Umbilical cord (tissue), 2 donors: ENCODE measurements at places on chromosomes 7 and 10. TPM values are rescaled to one million over a fixed set of nuclear protein-coding genes. Genes with fewer than 3 reads are reported as not detected.

DNA sequence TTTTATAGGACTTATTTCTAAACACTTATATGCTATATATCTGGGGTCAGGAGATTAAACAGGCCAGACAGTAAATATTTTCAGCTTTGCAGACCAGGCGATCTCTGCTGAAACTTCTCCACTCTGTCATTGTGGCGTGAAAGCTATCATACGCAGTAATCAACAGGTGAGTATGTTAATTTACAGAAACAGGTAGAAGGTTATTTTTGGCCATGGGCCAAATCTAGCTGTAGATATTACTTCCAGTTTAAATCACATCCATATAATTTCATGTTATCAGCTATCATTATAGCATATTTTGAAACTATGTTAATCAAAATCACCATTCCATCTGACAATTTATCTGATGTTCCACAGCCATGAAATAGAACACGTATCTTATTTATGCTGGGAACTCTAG is 67.8 kb downstream of the GPR37 start:
- DNase-seq, result no peak

DNA sequence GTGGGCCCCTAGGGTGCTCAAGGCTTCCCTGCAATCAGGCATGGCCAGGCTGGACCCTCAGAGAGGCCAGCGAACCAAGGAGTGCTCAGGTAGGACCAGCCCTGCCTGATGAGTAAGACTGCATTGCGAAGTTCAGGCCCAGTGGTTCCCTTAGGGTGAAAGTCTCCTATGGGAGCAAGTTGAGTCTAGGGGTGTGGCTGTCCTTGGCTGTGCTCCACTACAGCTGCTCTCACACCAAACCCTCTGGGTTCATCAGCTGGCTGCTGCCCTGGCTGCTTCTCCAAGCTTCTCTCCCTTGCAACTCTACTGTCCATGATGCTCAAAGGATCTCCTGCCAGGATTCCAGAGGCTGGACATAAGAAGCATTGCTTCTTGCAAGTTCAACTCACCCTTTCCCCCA is 18.7 kb downstream of the FAM25A start:
- no peak for DNase-seq

GRCh38 chr10:104331208-104331838 is 6.9 kb downstream of the ITPRIP start:
- peak; percentile 71 for DNase-seq

TAS2R5 gene
- 0.72 TPM for total RNA-seq

DNA sequence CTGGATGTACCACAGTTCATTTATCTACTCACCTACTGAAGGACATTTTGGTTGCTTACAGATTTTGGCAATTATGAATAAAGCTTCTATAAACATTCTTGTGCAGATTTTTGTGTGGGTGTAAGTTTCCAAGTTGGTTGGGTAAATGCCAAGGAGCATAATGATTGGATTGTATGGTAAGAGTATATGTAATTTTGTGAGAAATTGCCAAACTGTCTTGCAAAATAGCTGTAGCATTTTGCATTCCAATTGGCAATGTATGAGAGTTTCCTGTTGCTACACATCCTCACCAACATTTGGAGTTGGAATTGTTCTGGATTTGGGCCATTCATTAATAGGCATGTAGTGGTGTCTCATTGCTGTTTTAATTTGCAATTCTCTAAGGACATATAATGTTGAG is 33.9 kb upstream of the HYAL4 start:
- DNase-seq, result no peak

DNA sequence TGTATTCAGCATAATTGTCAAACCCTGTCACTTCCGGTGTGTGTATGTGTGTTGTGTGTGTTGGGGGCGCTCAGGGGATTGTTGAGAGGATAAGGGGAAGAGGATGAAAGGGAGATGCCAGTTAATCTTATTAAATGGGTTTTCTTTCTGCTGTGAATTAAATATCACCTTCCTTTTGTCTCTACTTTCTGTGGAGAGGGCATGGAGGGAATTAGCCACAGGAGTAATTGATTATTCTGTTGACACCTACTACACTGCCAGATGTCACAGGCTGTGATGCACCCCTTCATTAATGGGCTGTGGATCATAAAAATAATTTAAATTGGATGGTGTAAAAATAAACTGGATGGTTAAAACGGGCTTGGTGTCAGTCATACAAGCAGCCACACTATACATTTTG is 311.9 kb downstream of the MDFIC start:
- no peak for DNase-seq

DNA sequence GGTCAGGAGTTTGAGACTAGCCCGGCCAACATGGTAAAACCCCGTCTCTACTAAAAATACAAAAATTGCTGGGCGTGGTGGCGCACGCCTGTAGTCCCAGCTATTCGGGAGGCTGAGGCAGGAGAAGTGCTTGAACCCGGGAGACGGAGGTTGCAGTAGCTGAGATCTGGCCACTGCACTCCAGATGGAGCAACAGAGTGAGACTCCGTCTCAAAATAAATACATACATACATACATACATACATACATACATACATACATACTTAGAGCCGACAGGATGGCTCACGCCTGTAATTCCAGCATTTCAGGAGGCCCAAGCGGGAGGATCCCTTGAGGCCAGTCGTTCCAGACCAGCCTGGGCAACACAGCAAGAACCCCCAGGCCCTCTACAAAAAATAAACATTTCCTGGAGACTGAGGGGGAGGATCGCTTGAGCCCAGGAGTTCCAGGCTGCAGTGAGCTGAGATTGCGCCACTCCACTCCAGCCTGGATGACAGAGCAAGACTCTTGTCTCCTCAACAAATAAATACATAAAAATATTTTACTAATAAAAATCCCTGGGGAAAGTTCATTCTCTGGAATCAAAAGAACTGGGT is 90.9 kb upstream of the TNRC18 start:
- no peak for DNase-seq

DNA sequence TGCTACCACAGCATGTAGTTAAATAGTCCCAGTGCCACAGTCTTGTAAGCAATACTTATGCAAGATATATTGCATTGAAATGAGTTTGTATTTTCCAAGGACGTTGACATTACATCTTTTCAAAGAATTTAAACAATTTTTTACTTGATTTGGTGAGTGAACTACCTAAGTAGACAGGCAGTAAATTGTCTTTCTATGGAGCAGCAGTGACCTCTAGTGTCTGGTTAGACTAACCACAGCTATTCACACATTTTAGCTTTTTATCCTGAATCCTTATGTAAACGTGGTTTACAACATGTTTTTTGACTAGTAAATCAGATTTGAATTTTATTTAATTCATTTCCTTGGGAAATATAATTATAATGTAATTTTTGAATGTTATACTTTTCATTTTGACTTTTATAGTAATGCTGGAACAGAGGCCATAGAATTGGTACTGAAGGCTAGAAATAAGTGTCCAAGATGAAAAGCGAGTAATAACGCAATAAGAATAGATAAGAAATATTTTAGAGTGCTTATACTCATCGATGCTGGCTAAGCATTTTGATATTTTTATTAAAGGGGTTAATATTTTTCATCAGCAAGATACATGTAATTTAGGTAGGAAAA is 5.6 kb downstream of the LRRTM3 start:
- DNase-seq, result peak; percentile 82

- DNase-seq, result no peak
Measured at GRCh38 chr7:99764478-99764877, 19.5 kb downstream of the CYP3A4 start.

- DNase-seq, result peak; percentile 63
Measured at GRCh38 chr10:77245953-77246352, 391.7 kb downstream of the KCNMA1 start.

- DNase-seq, result no peak
Measured at GRCh38 chr7:44218418-44219201, 17.8 kb downstream of the YKT6 start.

LIPM gene
- not detected for total RNA-seq

DNA sequence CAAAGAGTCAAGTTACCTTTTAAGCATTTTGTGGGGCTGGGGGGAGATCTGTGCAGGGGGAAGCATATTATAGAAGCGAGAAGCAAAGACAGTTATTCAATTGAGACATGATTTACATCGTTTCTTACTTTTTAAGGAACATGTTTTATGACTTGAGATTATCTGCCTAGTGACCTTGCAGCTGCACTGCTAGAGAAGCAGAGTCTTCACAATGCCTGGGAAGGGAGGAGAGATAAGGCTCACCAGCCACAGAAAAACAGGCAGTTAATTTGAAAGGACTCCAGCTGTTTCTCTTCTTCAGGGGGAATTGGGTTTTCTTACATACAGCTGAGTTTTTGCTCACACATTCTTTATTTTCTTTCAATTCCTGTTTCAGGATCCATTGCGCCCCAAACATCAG is 31.0 kb downstream of the PHYH start:
- DNase-seq, result peak; percentile 91

- peak; percentile 14 for DNase-seq
Measured at GRCh38 chr10:96720422-96721206, at the start of gene PIK3AP1. Gene PIK3AP1, minus strand, starts transcription at chr10:96720514. Its CDS starts 120 bp downstream, at chr10:96720394.

H2AZ2 gene
- total RNA-seq, result 117 TPM

DNA sequence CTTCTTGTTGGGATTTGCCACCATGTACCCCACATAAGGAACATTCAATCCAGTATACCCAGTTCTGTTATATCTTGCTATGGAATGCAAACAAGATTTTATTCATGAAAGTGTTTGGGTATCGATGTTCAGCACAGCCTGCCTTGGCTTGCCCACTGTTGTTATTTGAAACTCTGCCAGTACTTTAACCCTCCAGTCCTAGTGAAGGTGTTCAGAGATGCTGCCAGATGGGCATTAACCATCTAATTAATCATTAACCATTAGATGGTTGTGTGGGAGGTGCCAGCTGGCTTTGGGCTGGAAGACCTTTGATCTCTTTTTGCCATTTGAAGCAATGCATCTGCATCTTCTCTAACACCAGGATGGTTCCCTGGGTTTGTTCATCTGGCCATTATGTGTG is 363.0 kb downstream of the SH2D4B start:
- DNase-seq, result no peak

TUBB8 gene
- total RNA-seq, result 0.24 TPM

DNA sequence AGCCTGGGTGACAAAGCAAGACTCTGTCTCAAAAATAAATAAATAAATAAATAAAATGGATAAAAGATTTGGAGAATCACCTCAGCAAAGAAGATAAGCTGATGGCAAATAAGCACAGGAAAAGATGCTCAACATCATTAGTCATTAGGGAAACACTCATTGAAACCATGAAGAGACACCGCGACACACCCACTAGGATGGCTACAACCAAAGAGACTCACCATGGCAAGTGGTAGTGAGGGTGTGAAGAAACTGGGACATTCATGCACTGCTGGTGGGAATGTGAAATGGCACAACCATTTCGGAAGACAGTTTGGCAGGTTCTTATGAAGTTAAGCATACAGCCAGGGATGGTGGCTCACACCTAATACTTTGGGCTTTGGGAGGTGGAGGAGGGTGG is 37.8 kb upstream of the FXYD4 start:
- DNase-seq, result no peak

GRCh38 chr10:71975087-71975870 is 11.1 kb downstream of the CHST3 start:
- DNase-seq, result peak; percentile 10

AQP1 gene
- 121 TPM for total RNA-seq

DNA sequence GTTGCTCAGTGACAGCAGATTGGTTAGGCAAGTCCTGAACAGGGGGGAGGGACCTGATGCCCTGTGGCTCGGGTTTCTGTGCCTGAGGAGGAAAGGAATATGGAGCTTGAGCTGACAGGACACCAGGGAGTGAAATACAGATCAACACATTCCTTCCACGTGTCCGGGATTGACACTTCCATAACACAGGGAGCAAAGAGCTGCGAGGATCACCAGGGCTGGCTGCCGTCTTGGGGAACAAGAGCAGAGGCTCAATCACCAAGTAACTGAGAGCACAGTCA is 36.7 kb upstream of the EFCAB10 start:
- no peak for DNase-seq

PNLIPRP2 gene
- total RNA-seq, result not detected

SEMA3D gene
- total RNA-seq, result 43.1 TPM

ITGB1 gene
- total RNA-seq, result 1,341 TPM

ARHGAP19 gene
- total RNA-seq, result 15.2 TPM

DNA sequence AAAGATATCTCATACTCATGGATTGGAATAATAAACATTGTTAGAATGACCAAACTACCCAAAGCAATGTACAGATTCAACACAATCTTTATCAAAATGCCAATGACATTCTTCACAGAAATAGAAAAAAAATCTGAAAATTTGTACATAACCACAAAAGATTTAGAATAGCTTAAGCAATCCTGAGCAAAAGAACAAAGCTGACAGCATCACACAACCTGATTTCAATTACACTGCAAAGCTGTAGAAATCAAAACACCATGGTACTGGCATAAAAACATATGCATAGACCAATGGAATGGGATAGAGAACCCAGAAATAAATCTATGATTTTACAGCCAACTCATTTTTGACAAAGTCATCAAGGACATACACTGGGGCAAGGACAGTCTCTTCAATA is 130.0 kb upstream of the TMEM72 start:
- DNase-seq, result no peak

DNA sequence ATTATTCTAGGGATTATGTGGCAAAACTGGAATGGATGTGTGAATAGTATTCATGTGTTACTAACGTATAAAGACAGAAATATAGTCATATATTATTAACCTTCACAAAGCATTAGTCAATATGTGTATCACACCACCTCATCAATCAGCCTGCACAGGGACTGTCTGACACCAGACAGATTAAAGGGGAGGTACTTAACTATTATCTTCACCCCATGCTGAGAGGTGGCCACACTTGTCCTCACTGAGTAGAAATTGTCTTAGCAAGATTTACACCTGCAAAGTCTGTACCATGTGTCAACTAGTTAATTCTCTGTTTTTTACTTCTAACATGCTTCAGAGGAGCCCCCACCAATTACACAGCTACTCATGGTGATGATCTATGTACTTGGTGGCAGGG is 146.3 kb upstream of the LRGUK start:
- no peak for DNase-seq

GIMAP2 gene
- total RNA-seq, result 23.4 TPM

DNA sequence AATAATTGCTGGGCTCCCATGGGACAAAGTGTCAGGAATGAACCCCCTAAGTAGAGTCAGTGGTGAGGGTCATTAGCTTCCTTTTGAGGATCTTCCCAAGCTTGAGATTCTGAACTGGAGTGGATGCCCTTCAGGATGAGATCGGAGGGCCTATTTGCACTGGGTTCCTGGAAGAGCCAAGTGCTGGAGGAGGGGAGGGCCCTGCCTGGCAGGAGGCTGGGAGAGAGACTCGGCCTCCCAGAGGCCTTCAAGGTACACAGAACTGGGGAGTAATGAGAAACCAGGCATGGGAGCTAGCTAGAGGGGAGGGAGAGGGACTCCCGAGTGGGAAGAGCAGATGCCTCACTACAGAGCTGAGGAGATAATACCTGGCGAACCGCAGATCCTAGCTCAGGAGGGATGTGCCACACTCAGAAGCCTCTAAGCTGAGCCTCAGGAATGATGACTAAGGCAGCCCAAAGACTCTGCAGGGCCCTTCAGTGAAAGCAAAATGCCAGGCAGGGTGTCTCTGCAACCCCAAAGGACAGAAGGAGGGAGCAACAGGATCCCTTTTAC is 9.4 kb downstream of the PDAP1 start:
- DNase-seq, result no peak

DNA sequence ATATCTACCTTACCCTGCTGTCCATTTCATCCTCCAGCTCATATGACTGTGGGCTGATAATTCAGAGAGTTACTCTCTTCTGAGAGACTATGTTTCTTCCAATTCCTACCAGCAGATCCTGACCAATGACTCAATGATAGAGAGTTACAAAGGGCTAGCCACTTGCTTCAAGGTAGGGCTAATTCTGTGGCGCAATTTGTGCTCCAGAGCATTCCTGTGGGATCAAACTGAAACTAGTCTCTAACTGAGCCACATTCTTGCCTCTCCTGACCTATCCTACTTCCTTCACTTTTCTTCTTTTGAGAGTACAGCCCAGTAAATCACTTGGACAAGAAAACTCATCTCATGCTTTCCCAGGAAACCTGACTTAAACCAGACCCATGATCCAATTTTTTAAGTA is 17.9 kb upstream of the ASZ1 start:
- no peak for DNase-seq

AGMO gene
- total RNA-seq, result 1.4 TPM

BTBD16 gene
- total RNA-seq, result not detected
